ENCODE measurements at places on chromosomes 16 and 17.

DNA sequence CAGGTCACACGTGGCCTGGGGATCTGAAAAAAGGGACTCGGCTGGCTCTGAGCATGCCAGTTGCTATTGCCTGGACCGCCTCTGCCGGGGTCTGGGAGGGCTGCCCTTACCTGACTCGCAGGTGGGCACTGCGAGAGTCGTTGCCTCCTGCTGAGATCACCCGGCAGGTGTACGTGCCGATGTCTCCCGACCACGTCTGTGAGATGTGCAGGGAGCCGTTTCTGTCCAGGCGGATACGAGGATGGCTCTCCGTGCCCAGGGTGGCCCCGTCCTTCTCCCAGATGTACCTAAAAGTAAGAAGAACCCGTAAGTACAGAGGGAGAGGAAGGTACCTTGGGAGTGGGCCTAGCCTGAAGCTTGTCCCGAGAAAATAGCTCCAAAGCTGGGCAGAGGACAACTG, 112.0 kb upstream of the CDC42EP4 start:
- DNase-seq, result no peak

GRCh38 chr17:77863814-77864161, 94.7 kb upstream of the TNRC6C start:
- no peak for DNase-seq

DNA sequence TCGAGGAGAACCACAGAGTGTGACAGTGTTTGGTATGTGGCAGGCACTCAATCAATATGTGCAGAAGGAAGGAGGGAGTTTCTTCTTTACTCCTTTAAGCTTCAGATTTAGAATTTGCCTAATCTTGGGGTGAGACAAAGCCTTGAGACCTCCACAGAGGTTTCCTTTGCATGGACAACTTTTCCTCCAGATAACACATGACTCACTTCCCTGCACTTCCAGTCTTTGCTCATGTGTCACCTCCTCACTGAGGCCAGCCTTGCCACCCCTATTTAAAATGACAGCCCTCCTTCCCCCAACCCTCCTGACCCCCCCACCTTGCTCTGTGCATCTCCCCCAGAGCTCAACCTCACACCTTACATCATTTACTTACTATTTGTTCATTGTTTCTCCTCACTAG, 17.4 kb upstream of the NOS2 start:
- DNase-seq, result no peak

- DNase-seq, result no peak
Observed at GRCh38 chr17:44539673-44540072, 17.6 kb upstream of the FZD2 start.

DNA sequence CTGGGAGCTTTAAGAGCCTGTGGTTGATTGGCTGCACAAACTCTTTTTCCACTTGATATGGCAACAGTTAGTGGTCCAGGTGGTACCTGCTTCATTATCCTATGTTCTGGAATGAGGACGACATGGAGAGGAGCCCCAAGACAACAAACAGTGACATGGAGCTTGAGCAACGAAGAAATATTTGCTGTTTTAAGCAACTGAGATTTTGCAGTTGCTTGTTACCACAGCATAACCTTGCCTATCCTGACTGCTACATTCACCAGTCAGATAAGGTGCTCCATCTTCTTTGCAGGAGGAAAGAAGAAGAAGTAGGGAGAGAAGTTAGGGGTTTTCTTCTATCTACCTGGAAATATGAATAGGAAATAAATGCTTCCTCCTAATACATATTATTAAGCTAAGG, 7.5 kb upstream of the ODF4 start:
- no peak for DNase-seq
